ENCODE measurements at places on chromosomes 11 and 22.

DNA sequence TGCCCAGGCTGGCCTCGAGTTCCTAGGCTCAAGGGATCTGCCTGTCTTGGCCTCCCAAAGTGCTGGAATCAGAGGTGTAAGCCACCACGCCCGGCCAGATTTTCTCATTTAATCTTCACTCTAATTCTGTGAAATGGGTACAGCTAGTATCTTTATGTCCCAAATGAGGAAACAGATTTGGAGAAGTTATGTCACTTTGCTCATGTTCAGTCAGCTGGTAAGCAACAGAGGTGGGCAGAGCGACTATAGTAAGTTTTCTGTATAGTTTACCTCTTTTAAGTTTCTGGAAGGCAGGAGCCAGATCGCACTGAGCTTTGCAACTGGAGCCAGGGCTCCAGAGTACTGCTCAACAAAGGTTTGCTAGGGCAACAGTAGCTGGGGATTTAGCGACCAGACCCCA is 33.2 kb downstream of the RCOR2 start:
- no peak for DNase-seq

DNA sequence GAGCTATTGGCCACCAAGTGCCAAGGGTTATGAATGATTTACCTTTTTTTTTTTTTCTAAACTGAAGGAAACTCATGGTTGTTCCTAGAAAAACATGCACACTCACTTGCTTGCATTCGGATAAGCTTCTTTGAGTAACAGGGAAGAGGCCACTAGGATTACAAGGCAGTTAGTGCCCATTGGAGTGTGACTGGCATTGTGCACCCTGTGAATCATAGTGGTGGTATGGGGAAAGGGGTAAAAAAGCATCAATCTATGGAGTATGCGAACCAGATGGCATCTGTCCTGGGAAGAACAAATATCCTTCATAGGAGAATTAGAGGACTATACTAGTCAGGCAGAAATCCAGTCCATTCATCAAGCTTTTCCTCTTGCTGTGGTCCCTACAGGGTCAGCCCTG is 24.2 kb downstream of the CD44 start:
- DNase-seq: no peak

DNA sequence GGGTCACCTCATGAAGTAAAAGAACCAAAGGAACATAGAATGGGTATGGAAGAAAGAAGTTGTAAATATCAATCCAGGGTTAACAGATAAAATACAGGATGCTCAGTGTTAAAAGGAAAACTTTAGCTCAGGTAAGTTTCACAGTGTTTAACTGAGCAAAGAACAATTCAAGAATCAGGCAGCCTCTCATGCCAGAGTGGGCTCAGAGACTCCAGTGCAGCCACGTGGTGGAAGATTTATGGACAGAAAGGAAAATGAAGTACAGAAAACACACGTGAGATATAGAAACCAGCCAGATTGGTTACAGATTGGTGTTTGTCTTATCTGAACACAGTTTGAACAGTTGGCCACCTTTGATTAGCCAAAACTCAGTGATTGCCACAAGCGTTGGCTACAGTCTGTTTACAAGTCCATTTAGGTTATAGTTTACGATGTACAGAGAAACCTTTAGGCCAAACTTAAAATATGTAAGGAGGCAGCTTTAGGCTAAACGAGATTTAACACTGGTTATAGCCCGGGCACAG is 9.1 kb downstream of the AP5B1 start:
- DNase-seq: no peak

- peak; percentile 3 for DNase-seq
These were observed 15.9 kb downstream of the RHOG start for GRCh38 chr11:3824714-3825472.

DNA sequence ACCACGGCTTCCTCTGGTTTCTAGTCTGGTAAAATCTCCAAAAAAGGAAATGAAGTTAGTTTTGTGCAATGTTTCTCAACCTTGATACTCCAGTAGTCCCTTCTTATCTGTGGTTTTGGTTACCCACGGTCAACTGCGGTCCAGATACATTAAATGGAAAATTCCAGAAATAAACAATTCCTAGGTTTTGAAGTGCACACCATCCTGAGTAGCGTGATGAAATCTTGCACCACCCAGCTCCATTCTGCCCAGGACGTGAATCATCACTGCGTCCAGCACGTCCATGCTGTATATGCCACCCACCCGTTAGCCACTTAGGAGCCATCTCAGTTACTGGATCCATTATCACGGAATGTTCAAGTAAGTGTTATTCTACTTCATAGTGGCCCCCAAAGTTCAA is 117.0 kb downstream of the FBXO7 start:
- DNase-seq: no peak

GRCh38 chr11:17366495-17366894 is 14.9 kb downstream of the NCR3LG1 start:
- no peak for DNase-seq

DNA sequence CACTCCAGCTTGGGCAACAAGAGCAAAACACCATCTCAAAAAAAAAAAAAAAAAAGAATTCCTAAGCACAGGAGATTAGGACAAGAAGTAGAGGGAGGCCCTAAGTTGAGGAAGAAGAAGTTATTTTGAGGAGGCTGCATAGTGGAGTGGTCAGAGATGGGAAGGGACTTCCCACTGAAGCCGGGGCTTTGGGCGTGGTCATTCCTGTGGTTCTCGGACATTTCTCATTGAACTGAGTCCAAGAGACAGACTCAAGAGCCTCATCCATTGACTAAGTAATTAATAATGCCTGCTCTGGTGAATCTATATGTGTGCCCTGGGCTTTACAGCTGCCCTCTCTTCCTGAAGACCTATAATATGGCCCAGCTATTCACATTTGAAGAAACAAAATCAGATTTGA is 53.2 kb upstream of the FTH1 start:
- DNase-seq: no peak

DNA sequence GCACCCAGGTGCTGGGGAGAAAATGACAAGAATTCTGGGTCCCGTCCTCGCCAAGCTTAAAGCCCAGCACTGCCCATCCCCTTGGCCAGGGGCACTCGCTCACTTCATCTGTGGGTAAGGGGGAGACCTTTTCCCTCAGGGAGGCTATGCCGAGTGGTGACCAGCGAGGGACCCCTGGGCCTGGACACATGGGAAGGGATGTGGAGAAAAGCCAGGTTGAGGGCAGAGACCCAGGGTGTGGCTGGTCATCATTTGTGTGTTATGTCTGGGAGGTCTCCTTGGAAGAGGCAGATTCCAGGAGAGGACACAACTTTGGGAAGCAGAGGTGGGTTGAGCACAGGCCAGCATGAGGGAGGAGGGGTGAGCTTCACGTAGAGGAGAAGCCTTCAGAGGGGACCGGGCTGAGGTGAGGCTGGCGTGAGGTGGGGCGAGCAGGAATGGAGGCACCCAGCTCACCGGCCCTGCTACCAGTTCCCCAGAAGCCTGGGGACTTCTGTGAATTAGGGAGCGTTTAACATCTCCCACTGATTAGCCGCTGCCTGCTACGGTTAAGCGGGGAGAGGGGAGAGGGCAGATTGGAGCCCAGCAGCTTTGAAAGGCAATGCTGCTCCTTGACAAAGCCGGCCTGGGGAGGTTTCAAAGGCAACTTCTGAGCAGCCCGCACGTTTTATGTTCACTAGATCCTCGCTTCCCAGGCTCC is 25.8 kb upstream of the NECTIN1 start:
- DNase-seq: no peak

DNA sequence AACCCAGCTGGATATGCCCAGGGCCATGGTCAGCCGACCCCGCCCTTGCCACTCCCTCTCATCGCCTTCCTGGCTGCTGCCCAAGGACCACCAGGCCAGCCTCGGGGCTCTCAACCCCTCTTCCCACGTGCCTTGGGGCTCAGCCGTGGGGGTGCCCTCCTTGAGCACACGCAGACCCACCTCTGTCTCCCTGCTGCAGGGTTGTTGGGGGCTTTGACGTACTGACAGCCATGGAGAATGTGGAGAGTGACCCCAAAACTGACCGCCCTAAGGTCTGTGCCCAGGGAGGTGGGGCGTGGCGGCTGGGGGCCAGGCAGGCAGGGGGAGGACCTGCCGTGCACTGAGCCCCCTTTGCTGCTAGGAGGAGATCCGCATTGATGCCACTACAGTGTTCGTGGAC is 28.6 kb downstream of the PPIL2 start:
- no peak for DNase-seq

DNA sequence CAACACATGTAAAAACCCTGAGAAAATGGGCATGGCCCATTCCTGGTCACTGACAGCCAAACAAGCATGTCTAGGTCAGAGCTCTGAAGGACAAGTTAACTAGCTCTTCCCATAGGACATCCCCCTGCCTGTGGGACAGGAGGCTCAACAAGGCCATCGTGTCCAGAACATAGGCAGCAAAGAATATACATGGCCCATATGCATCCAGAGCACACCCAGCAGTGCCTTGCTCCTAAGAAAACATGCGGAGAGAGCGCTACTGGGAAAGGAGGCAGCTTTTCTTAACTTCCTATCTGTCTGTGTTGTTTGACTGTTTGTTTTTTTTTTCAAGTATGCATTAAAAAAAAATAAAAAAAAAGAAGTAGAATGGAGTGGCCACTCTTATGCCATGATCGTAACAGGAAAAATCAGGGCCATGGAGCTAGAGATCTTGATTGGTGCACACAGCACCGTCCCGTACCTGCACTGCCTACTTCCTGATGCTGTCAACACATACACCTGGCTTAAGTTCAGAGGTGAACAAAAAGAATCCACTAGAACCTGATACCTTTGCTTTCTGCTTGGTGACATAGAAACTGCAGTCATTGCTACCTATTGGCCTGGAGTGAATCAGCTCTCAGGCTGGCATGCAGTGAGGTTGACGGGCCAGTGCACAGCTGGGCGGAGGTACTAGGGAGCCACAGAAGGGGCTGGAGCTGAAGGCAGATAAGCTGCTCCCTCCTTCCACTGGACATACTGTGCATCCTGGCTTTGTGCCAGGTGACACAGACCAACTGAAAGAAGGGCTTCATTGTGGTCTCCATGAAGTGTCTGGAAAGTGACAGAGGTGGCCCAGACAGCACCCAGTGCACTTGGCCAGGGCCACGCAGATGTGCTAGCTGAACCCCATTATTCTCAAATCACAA is 11.9 kb downstream of the UFD1 start:
- no peak for DNase-seq

DNA sequence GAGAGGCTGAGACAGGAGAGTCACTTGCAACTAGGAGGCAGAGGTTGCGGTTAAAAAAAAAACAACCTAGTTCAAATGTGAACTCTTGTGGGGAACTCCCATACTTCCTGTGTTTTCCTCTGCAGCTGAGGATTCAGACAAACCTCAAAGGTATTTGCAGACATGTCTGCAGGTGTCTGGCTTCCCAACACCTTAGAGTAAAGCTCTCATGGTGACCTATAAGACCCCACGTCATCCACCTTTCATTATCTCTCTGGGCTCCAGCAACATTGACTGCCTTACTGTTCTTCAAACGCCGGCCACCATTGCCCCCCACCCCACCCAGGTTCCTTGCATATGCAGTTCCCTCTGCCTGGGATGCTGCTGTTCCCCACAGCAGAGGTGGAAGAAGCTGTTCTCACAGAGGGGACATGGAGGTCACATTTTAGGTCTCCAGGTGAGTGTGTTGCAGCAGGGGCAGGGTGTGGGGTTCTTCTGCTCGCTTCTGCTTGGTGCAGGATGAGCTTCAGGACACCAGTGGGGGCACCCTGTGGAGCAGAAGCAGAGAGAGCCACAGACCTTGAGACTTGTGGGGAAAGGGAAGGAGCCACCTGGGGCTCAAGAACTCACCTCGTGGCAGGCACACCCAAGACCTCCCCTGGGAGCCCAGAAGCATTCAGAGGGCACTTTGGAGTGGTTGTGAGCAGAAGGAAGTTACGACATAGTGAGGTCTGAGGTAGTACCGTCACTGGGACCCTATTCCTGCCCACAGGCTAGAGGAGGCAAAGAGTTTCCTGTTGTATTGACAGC is 203.2 kb downstream of the CSNK2A3 start:
- no peak for DNase-seq

- DNase-seq: no peak
These were observed 1491.4 kb downstream of the LRRC4C start for GRCh38 chr11:39968071-39968470.

- no peak for DNase-seq
These were observed 12.7 kb downstream of the LIPT2 start for GRCh38 chr11:74480688-74481417.

- DNase-seq: no peak
These were observed 343.1 kb upstream of the SYN3 start for GRCh38 chr22:33401291-33401690.

- DNase-seq: no peak
These were observed 68.5 kb downstream of the PIWIL3 start for GRCh38 chr22:24706054-24706453.
